ENCODE measurements at places on chromosomes 7 and 10.
A peak's percentile ranks its signal among the peaks of the same experiment; 100 is the strongest.

- DNase-seq = no peak
Observed at GRCh38 chr10:28343987-28344895, 41.4 kb upstream of the MPP7 start.

- DNase-seq = no peak
Observed at GRCh38 chr10:120495226-120496009, 38.4 kb downstream of the PLPP4 start.

- DNase-seq = no peak
Observed at GRCh38 chr10:48495282-48496045, 109.4 kb downstream of the ARHGAP22 start.

DNA sequence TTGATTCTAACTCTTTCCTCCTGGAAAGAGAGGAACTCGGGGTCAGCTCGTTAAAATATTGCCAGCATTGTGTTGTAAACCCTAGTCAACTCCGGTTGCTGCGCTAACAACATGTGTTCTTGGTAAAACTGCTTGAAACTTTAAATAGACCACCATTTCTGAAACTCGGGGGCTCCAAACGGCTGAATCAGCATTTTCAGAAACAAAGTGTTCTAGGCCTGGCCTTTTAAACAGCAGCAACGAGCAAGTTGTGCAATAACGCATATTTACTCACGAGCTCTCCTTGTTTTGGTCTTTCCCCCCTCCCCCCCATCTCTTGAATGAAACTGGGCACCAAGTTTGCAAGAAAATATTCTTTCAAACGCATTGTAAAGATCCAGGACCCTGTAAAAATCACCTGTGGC is 9.2 kb upstream of the GRB10 start:
- no peak for DNase-seq

DNA sequence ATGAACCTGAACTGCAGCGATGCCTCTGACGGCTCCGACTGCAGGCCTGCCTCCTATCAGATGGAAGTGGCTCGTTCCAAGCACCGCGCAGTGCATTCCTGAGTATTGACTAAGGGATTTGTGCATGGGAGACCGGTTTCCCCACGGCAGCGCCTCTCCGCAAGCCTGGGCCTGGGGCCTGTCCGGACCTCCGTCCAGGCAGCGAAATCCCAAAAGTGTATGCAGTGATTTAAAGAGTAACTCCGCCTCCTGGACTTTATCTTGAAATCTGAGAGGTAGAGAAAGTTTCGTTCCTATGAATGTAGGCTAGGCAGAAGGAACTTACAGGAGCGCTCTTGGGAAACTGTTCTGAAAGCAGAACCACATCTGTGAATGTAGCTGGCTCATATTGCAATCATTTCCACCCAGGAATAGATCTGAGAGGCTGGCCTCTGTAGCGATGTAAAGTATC is 106.2 kb upstream of the CELF2 start:
- DNase-seq = no peak

DNA sequence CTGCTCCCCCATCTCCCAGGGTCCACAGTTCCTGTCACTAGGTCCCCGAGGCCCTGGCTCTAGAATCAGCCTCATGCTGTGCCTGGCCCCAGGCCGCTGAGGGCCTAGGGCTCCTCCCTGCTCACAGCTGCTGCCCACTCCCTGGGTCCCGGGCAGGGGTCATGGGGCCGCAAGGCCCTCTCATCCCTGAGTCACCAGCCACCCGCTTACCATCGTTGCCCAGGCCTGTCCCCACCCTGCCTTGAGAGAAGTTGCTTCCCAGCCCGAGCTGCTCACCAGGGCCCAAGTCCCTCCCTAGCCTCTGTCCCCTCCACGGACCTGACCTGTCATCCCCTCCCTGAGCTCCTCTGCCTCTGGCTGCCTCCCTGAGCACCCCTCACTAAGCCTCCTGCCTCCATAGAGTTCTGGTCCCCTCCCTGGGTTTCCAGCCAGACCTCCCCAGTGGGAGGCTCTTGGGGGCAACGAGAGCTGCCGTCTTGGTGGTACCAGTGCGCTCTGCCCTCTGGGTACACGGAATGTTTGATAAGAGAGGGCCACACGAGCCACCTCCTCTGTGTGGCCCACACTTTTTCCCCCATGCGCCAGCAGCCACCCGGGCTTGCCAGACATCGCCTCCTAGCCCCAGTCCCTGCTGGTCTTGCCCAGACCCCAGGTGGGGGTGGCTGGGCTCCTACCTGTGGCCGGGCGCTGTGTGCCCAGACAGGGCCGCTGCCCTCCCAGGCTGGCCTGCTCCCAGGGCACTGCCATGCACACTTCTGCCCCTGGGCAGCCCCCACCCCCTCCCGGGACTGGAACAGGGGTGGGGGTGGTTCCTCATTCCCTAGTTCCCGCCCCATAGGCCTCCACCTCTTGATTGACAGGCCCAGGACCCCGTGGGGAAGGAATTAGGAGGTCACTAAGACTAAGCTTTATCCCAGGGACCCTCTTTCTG is 21.3 kb downstream of the MLXIPL start:
- no peak for DNase-seq

DNA sequence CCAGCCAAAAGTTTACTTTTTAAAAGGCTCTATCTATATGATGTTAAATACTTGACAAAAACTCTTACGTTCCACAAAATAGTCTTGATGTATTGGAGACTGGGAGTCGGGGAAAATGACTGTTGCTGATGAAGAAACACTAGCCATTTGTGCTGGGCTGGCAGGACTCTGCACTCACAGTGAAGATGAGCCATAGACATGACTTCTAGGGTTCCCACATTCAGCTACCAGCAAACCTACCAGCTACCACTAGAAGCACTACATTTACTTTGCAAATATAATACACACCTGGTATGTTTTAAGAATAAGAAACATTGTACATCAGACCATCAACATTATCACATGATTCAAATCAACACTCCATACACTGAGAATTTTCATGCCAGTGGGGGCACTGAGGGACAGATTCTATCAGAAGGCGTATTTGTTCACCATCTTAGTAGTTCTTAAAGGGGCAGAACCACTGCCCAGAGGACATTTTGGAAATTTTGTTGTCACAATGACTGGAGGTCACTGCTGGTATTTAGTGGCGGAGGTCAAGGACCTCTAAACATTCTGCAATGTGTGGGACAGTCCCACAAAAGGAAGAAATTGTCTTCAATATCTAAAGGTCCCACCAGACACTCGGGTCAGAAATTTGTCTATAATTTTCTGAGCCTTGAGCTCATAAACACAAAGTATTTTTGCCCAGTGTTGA is 52.3 kb downstream of the PARD3 start:
- no peak for DNase-seq

- no peak for DNase-seq
Observed at GRCh38 chr7:12866207-12866606, 178.8 kb downstream of the ARL4A start.

GRCh38 chr10:88309365-88309764 is 273.8 kb downstream of the RNLS start:
- DNase-seq = no peak

DNA sequence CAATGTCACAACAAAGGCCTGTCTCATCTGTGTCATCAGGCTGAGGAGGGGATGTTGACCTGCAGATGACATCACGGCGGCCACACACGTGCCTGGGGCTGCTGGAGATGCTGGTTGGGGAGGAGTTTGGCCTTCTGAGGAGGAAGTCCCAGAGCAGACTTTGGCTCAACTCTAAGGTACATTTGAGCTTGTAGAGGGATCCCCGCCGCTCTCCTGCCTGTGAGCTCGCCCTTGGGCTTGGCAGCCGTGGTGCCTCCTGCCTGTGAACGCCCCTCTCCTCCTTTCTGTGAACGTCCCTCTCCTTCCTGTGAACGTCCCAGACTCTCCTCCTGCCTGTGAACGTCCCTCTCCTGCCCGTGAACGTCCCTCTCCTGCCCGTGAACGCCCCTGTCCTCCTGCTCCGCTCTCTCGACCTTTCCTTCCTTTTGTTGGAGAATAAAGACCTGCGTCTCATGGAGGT is 176.4 kb downstream of the DNAJB6 start:
- DNase-seq = no peak

- no peak for DNase-seq
Observed at GRCh38 chr7:73354196-73354595, 26.2 kb downstream of the FKBP6 start.

DNA sequence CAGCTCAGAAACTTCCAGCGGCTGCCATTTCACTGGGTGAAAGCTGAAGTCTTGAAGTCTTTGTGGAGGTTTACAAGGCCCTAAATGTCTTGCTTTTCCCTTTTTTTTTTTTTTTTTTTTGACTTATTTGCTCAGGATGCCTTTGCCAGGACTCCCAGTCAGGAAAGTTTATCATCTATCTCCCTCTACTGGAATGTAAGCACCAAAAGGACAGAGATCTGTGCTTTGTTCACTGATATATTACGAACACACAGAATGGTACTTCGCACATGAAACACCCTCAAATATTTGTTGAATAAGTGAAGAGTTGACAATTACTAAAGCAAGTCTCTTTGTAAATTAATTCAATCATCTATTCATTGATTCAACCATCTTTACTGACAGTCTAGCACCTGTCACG is 23.2 kb downstream of the ABCB4 start:
- DNase-seq = no peak

GRCh38 chr7:5580714-5581395 is 157.2 kb upstream of the TNRC18 start:
- DNase-seq = no peak

DNA sequence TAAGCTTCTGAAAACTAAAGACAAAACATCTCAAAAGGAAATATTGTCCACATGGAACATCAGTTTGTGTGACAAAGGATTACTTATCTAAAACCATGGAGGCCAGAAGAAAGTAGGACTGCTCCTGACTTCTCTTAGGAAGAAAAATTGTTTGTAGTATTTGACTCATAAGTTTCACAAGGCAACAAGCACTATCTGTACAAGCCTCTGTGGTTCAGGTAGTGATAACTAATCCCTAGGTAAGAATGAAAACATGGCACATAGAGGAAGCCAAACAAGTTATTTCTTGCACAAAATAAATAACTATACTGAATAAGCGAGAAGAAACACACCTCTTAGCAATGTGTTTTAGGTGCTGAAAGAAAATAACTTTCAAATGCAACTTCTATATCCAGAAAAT is 30.3 kb downstream of the TFPI2 start:
- DNase-seq = no peak

- DNase-seq = no peak
Observed at GRCh38 chr7:112449353-112449752, 907 bp upstream of the IFRD1 start.

DNA sequence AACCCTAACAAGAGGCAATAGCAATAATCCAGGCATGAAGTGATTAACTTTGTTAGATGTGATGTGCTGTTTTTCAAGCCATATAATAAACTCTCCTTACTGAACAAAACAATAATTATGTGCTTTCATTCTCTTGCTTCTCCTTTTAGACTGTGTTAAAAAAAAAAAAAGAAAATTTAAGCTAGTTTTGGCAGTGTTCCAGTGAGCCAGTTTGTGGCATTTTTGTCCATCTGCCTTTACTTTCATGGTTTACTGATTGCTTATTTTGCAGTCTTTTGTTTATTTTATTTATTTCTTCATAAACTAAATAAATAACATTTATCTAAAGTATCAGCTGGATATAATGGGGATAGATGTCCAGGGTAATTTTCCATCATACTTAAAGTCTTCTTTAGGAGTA is 625.3 kb downstream of the CNTNAP2 start:
- DNase-seq = no peak

DNA sequence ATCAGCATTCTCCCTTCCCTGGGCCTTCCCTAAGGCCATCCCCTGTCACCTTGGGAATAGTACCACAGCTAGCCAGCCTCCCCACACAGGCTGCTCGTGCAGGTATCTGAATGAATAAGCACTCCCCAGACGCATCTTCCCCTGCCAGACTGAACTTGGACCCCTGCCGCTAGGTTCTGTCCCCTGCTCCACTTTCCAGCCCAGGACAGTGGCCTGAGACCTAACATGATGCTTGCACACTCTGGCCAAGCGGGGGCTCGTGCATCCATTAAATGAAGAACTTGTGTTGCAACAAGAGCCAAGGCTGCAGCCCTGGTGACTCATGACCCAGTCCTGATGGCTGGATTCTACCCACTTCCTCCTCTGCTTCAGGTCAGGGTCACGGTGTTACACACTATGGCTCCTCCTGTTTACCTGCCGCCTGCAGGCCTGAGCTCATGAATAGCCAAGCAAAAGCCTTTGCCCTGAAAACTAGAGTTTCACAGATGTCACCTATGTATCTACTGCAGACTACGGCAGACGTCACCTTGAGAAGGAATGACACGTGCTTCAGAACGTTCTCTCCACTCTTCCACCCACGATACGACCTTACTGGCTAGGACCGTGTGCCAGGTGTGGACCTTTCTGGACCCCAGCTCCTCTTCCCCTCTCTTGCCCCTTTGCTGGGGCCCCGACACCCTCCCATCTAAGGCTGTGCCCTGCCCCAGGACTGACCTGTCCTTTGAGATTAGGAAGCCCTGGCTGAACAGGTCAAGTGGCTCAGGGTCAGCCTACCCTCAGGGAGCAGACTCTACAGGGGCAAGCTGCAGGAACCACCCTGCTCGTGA is 6.5 kb downstream of the ASB13 start:
- peak; percentile 23 for DNase-seq

DNA sequence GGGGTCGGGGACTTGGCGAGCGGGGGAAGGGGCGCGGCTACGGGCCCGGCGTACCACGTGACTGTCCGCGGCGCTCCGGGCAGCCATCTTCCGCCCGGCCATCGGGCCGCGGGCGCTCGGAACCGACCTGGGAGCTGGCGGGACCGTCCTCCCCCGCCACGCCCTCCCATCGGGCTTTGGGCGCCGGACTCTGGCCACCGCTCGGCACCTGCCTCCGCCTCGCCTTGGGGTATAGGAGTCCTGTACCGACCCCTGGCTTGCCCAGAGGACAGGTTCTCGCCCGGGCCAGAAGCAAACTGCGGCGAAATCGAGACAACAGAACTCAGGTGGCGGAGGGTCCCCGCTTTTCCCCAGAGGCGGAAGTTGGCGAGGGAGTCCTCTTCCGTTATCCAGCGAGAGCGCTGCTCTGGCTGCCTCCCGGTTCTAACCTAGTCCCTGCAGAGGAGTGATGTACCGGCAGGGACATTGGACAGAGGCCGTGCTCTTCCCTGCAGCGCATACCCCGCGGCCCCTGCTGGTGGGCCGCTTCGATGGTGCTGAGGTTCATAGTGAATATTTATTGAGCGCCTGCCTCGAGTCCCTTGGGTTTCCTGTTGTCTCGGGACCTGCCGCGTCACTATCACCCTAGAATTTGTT is 1.2 kb upstream of the SGMS1 start:
- peak; percentile 27 for DNase-seq

DNA sequence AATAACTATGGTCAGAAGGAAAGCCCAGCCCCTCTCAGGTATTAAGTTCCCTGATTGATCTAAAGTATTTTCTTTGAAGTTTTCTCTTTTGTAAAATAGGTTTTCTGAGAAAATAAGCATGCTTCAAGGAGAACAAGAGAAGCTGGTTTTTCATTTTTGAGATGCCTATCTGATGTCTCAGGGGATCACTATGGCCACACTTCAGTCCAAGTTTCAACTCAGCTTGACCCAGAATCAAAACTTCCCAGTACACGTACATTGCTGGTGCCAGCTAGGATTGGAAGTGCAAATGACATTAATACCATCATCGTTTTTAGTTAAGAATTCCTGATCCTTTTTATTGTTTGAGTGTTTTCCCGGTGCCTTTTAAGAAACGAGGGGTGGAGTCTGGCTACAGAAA is 7.2 kb downstream of the ITIH5 start:
- DNase-seq = no peak
